ENCODE measurements at places on chromosomes 4 and X.

DNA sequence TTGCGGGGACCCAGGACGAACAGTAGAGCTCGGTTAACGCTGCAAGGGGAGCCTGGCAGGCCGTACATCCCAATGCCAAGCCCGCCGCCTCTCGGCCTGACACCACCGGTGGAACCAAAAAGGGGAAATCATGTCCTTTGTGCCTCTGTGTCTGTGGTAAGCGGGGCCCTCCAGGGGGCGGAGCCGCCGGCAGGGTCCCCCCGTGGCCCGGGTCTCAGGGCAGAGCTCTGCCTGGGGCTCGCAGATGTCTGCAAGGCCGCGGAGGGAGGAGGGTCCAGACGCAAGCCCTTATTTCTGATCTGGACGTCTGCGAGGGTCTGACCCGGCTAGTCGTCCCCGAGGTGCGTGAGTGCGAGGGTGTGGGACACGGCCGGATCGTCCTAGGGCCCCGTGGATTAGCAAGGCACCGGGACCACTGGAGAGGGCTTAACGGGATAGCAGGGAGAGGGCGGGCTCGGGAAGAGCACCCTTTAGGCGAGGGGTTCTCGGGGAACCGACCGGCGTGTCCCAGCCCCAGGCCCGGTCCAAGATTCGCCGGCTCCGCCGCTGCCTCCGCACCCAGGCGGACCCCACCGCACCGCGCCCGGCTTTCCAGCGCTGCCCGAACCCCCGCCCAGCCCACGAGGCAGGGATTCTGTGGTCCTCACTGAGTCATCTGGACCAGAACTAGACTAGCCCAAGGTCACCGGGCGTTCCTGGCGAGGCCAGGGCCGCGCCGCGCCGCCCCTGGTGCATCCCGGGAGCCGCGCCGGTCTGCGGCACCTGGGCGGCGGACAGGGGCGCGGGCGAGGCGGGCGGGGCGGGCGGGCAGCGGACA is 863 bp upstream of the FAM193A start:
- no peak for DNase-seq

DNA sequence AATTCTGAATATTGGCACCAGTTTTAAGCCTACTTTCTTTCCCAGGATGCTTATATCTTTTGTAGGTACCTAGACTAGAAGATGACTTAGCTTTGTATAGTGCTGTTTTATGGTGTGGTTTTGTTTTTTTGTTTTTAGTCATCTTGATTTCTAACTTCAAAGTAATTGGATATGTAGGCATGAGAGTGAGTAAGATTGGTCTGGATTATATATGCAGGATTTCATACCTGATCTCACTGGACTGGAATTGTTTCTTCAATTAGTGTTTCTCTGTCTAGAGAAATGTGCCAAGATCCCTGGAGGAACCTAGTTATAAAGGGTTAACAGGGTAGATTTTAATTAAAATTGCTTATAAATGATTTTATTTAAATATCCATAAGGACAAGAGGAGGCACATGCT is 23.1 kb downstream of the NAP1L5 start:
- no peak for DNase-seq

GRCh38 chrX:140503238-140503601 is 1.6 kb downstream of the SOX3 start:
- no peak for DNase-seq

DNA sequence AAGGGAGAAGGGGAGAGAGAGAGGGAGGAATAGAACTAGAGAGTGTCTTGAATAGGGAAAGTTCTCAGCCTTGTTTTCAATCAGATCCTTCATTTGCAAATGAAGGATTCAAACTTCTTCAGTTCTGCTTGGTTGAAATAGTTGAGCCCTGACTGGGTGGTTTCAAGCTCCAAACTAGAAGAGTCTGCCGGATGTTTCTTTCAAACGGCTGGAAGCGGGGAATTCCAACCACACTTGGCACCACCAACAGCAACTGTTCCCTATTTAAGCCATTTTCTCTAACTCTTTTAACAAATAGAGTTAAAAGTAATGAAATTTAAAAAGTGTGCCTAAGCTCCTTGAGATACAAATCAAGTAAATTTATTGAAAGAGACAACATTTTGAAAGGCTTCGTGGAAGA is 67.5 kb upstream of the DDX60 start:
- no peak for DNase-seq
